ENCODE measurements at places on chromosomes 6 and 20.

- DNase-seq: peak; percentile 21
Measured at GRCh38 chr6:22413681-22414311, 117.0 kb upstream of the PRL start.

DNA sequence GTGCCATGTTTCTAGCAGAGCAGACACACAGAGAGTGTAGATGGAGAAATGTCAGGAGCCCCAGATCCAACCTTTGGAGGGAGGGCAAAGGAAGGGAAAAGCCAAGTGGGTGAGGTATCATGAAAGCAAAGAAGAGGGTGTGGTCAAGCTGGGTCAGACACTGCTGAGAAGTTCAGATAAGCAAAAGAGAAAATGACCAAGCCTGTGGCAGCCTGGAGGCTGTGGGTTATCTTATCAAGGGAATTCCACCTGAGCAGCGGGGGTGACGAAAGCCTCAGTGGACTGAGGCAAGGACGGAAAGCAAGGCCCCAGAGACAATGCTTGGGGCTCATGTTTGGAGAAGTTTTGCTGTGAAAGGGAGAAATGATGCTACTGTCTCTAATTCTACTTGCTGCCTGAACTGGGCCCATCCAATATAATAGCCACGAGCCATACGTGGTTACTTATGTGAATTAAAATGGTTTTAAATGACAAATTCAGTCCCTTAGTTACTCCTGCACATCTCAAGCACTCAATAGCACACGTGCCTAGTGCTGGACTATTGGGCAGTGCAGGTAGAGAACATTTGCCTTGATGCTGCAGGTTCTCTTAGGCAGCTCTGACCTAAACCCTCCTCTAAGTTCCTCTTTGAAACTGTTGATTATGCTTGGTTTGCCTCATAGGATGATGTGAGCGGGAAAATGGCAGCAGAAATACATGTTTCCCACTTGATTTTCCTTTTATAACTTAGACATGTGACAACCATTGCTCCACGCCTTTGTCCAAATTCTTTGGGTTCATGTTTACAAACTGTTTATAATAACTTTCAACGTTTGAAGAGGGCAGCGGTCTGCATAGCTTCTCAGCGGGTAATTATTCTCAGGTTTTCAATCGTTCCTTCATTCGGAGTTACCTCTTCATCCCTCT, 63.7 kb downstream of the SLC22A23 start:
- no peak for DNase-seq

- DNase-seq: peak; percentile 56
Measured at GRCh38 chr20:17617212-17617867, 47.5 kb downstream of the DSTN start.

DNA sequence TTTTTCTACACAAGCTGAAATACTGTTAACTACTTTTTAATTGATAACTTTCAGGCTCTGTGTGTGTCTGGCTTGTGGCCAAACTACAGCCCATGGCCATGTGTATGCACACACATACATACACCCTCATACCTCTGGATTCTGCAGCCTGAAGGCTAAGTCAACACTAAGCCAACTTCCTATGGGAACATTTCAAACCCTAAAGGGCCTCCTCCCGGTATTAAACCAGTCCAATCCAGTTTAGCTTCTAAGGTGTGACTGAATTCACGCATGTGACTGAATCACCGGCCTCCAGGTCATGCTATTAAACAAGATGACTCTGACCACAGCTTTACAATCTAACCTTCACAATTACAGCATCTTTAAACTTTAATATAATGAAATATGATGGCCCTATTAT, 20.7 kb upstream of the DST start:
- no peak for DNase-seq
